ENCODE measurements at places on chromosomes 4 and X.

GRCh38 chrX:22165732-22166457 is 106.8 kb upstream of the CBLL2 start:
- DNase-seq: no peak

GRCh38 chrX:40065296-40066046 is 32.3 kb downstream of the BCOR start:
- no peak for DNase-seq

DNA sequence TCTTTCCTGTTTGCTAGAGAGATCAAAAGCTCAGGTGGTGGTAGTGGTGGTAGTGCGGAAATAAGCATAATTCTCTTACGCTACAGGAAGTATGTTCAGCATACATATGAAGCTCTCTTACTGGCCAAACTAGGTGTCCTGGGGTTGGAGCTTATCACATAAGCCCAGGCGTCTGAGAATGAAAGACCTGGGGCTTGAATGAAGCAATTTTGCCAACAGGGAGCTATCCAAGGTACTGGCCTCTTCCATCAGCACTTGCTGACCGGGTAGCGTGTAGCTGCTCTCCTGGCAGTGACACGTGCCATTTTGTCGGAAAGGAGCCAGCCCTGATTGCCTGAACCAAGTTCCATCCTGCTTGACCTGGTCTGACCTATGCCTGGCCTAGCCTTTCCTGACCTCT is 65.9 kb upstream of the HPF1 start:
- peak; percentile 3 for DNase-seq

- DNase-seq: no peak
These were observed 7.3 kb downstream of the NKX1-1 start for GRCh38 chr4:1398681-1399507.

DNA sequence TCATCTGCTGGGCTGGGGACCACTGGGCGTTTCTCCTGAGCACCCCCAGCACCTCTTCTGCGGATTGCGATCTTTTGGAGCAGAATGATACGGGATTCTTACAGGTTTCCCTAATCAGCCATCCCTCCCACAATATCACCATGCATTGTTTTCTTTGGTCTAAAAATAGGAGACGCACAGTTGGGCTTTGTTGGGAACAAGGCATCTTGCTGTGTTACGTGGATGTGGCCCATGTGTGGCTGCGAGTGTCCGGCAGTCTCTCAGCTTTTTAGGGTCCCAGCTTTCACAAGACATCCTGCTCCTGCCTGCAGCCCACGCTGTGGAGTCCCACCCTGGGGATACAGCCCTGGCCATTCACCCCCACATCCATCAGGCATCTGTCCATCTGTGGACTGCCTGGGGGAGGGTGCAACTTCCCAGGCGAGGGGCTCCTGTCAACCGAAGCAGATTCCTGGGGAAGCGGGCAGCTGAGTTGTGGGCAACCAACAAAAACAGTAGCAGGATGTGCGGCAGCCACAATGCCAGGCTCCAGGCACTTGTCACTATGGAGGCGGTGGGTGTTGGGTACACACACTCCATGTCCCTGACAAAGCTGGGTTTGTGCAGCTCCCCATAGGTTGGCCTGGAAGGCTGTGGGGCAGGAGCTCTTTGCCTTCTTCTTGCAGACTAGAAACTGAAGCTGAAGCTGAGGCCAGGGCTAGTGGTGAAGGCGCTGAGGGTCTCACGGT is 185.5 kb upstream of the PSAPL1 start:
- DNase-seq: no peak

DNA sequence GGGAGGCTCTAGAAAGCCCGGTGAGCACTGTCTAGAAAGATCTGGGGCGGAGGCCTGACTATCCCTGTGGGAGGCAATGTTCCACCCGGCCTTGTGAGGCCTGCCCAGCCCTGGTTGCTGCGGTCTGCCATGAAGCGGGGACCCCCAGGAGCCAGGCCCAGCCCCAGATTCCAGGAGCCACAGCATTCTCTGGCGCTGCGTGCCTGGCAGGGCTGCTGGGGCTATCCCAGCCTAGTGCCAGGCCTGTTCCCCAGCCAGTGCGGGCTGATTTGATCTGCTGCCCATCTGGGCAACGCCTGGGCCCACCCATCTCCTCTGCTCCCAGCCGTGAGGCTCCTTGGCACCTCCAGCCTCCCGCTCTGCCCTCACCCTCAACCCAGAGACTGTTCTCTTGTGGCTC is 19.6 kb downstream of the ATP2B3 start:
- DNase-seq: no peak

Data from GM04503 (cell line).